ENCODE measurements at places on chromosomes 7 and 10. TPM values are rescaled to one million over a fixed set of nuclear protein-coding genes. Genes with fewer than 3 reads are reported as not detected.

GRCh38 chr7:74033372-74034311 lies 5.7 kb downstream of the ELN start:
- no peak for DNase-seq

DNA sequence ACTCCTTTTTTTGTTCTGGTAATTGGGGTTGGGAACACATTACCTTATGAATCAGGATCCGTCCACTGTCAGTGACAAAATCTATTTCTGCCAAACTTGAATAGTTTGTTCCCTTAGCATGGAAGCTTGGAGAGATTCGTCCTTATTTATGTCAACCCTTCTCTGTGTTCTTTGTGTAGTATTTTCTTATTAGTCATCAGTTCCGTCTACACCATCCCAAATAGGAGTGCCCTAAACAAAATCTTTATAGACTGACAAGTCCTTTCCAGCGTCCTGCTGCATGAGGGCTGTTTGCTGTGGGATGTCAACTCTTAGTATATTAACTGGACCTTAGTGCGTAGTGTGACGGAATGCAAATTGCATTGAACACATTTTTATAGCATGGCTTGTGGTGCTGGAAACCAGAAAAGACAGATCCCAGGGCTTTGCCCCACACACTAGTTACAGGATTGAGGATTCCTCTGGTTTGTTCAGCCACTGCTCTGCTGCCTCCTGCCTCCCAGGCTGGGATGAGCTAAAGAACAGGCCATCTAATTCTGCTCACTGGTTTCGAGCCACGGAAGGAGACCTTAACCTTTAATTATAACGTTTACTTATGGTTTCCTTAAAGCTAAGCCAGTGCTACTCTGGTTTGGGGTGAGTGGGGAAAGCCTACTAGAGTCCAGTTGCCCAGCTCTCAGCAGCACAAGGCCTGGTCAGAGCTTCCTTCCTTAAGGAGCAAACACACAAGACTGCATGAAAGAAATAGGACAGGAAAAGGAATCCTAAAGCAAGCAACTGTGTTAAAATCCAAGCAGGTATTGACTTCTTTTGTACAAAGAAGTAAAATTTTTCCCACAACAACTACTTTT lies 194.4 kb downstream of the CCSER2 start:
- DNase-seq, result no peak

DNA sequence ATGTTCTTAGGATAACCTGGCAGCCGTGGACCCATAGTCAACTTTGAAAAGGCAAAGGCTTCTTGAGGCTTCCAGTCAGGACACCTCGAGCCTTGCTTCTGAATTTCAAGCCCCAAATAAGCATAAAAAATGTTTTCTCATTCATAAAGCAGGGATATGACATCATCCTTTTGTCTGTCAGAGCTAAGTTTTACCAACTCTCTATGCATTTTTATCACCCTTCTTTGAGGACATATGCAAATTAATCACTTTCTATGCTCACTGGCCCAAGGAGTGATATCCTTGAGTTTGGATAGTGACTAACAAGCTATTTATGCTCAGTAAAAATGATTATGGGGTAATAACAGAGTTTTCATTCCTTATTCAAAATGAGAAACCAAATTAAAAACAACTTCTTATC lies 159.4 kb downstream of the ANLN start:
- DNase-seq, result no peak

- no peak for DNase-seq
Measured at GRCh38 chr10:72252972-72253371, 20.8 kb upstream of the DDIT4 start.

DNA sequence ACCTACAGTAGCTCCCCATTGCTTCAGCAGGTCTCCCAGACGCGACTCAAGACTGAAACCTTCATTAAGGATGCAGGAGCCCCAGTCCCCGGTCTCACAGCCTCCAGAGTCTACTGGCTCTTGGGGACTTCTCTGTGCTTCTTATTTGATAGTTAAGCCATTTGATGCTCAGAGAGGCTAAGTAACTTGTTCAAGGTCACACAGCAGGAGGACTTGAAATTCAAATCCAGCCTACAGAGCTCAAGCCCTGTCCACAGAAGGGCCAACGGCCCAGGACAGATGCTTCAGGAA lies 21.2 kb upstream of the ZMIZ1 start:
- DNase-seq, result no peak

- no peak for DNase-seq
Measured at GRCh38 chr7:123562121-123562520, 4.5 kb upstream of the NDUFA5 start.

GRCh38 chr10:102231357-102232318 lies 5.5 kb downstream of the ELOVL3 start:
- DNase-seq, result peak; percentile 77

- no peak for DNase-seq
Measured at GRCh38 chr7:97801108-97801507, 69.2 kb downstream of the TAC1 start.

GRCh38 chr10:10394933-10395658 lies 622.6 kb upstream of the CELF2 start:
- DNase-seq, result no peak

DNA sequence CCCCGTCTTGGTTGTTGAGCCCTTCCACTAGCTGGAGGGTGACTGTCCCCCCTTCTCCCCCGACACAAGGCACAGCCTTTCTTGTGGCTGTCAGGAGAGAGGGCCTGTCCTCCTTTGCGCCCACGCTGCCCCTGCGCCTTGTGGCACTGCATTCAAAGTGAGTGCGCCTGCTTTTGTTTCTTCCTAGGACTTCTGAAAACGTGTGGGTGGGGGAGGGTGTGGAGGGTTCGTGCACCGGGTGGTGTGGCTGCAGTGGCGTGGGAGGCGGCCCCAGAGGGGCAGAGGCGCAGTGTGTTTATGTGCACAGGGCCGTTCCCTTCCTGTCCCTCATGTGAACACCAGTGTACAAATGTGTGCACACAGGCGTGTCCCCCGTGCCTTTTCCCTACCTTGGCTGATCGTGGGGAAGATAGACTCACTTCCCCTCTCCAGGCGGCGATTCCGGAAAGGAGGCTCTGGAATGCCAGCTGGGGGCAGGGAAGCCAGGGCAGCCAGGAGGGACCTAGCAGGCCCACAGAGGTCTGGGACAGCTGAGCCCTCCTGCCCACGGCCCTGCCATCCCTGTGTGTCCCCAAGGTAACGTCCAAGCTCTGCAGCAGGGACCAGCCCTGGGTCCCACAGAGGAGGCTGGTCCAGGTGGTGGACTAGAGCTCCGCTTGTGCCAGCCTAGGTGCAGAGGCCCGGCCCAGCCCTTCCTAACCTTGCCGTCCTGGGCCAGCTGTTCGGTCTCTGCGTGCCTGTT lies 88.8 kb downstream of the LHPP start:
- DNase-seq, result peak; percentile 72

DNA sequence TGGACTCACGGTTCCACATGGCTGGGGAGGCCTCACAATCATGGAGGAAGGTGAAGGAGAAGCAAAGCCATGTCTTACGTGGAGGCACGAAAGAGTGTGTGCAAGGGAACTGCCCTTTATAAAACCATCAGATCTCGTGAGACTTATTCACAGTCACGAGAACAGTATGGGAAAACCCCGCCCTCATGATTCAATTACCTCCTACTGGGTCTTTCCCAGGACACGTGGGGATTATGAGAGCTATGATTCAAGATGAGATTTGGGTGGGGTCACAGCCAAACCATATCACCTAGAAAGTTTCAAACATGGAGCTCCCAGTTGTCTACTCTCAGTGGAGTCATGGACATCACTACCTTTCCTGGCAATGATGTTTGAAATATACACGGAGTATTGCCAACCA lies 49.6 kb downstream of the CYCS start:
- no peak for DNase-seq

DNA sequence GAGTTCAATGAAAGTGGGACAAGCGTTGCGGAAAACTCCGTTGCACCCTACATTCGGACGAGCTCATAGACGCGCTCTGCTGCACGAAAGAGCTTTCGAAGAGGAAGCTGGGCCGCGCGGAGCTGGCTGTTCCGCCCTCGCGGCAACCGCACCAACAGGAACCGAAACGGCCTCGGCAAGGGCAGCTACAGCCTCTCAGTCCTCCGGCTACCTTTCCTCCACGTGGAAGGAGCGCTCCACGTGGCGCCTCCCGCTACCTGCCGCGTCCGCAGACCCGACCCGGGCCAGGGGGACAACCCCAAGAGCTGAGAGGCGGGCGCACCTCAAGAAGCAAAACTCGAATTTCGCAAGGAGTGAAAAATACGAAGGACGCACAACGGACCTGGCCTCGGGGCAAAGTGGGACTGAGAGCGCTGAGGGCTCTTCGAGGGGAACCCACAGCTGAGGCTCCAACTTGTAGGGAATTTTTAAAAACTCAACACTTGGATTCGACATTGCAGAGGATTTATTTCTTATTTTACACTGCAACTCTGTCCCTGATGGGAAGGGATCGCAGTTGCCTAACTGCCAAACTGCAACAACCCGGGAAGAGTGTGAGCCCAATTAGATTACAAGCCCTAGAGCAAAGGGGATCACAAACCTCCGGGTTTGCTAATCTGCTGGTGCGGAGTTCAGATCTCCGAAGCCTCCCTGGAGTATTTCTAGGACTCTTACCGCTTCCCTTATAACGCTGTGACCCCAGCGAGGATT lies 1.4 kb downstream of the HPSE2 start:
- DNase-seq, result peak; percentile 88

DNA sequence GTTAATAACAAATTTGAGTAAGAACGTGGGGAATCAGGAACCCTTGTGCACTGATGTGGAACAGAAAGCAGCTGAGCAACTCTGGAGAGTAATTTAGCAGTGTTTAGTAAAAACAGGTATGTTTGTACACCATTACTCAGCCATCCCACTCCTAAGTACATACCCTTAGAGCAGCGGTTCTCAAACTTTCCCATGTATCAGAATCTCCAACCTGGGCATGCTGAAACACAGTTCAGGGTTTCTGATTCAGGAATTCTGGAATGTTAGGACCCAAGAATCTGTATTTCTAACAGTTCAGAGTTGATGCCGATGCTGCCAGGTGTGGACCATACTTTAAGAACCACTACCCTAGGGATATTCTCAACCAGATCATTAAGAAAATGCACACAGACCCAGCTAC lies 5.1 kb downstream of the SGMS1 start:
- no peak for DNase-seq

DNA sequence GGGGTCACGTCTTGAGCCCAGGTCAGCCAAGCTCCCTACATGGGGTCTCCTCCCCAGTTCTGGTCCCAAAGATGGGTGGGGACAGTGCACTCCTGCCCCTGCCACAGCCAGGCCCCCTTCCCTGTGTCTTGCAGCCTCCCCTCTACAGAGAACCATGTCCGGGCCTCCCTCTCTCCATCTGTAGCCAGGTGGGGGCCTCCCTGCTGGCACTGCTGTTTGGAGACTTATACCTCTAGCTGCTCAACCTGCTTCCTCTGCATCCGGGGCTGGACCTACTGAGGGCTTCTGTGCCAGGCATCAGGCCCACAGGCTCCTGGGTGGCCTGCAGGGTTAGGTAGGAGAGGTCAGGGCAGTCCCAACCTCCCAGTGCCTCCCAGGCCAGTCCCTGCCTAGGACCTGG lies 7.9 kb downstream of the SH2B2 start:
- DNase-seq, result peak; percentile 54

The TRIM73 gene
- total RNA-seq, result 0.22 TPM

The EPO gene
- total RNA-seq, result not detected

The PYROXD2 gene
- total RNA-seq, result 1.2 TPM

The CD36 gene
- not detected for total RNA-seq

The PRKCQ gene
- total RNA-seq, result not detected

The TACC2 gene
- total RNA-seq, result not detected

The UTF1 gene
- not detected for total RNA-seq

The PTF1A gene
- total RNA-seq, result not detected

Data from Karpas-422 (cell line).